ENCODE measurements at places on chromosomes 7 and 10.

DNA sequence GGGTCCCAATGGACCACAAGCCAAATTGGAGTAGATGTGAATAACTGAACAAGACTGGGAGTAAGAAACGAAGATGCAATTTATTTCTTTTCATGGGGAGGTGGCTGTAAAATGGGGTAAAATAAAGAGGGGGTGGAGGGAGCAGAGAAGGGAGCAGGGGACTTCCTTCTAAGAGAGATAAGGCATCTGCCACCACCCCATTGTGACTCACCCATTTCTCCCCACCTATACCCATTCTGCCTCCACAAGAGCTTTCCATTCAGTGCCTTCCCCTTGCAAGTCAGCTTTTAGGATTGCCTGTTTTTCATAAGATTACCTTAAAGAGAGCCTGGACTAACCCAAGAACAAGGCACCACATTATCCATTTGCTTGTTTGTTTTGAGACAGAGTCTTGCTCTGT, 87.1 kb upstream of the PAX2 start:
- DNase-seq, result no peak

DNA sequence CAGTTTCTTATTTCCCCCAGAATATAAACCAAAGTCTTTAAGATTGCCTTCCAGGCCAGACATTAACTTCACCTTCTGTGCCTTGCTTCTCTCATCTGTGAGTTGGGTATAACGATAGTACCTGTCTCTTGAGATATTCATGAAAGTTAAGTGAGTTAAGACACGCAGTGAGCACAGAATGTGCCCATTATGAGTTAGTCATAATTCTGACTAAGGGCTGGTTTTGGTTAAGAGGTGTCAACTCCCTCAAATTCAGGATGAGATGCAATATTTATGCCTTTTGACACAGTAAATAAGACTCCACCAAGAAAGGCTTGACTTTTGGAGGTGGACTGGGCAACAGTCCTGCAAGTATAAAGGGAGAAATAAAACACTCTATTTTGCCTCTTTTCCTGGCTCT, 528.7 kb upstream of the IGFBP3 start:
- no peak for DNase-seq

DNA sequence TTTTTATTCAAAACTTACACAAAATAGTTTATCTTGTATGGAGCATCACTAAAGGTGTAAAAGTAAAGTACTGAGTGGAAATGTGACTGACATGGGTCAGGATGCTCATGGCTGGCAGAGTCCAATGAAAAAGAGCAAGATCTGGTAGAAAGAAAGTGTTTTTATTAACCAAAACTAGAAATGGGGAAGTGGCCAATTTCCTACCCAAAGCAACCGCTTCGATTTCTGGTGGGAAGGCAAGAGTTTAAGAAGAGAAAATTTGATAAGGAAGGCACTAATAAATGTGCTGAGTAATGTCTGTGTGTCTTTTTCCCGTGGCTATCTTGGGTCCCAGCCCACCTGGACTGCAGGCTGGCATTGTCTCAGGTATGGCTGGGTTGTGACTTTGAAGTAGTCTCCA, 277.7 kb downstream of the ANKRD7 start:
- DNase-seq, result no peak

- no peak for DNase-seq
Observed at GRCh38 chr7:88115258-88115796, 104.5 kb downstream of the SRI start.

GRCh38 chr10:111648046-111648445, 535.5 kb downstream of the GPAM start:
- no peak for DNase-seq

- DNase-seq, result no peak
Observed at GRCh38 chr7:34776748-34777358, 118.8 kb downstream of the NPSR1 start.

DNA sequence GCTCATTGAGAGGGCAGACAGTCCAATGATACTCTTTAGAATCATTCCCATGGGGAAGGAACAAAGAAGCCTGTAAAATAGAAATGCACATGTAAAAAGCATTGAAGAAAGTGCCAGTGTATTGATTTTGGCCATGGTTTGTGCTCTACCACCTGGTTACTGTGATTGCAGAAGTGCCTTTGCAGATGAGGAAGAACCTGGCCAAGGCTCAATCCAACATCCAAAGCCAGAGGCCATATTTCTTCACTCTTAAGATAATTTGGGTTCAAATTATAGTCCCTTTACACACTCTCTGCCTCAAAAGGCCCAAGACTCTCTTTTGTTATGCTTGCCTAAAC, 122.1 kb downstream of the EGFR start:
- DNase-seq, result no peak

- DNase-seq, result no peak
Observed at GRCh38 chr7:115476671-115477181, 553.8 kb downstream of the TFEC start.

DNA sequence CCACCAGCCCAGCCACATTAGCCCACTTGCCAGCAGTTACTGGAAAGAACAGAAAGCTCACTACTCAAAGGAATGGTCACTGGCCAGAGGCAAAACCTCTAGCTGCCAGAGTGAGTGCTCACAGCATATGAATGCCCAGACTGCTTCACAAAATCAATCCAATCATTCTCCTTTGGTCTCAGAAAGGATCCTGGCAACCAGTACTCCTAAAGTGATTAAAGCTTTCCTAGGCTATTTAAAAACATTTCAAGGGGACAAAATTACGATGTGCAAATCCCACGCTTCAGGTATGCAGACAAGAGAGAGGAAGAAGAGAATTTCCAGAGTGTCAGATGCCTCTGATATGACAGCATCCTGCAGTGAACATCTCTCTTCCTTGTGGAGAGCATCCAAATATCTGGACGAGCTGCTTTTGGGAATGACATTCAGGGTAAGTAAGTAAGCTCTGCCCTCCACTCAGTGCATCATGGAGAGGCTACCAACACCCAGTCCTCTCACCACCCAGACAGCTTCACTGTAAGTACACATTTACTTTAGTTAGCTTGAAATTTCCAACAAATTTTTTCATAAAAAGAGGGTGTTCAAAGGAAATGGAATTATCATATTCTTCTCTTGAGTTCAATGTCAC, 25.1 kb downstream of the ICA1 start:
- no peak for DNase-seq

GRCh38 chr10:67794909-67795460, 43.0 kb downstream of the DNAJC12 start:
- DNase-seq, result no peak

DNA sequence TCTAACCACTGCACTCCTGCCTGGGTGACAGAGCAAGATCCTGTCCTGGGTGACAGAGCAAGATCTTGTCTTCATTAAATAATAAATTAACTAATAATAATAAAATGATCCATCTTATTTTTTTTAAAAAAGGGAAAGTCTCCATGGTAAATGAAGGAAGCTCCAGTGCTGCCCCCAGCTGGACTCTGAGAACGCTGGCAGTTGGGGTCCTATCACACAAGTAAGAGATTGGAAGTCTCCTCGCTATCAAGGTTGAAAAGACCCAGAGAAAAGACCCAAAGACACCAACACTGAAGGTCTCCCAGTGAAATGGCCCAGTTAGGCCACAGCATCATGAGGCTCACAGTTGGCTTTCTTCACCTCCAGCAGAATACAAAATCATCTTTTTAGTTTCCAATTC, 13.8 kb upstream of the C10orf67 start:
- no peak for DNase-seq

DNA sequence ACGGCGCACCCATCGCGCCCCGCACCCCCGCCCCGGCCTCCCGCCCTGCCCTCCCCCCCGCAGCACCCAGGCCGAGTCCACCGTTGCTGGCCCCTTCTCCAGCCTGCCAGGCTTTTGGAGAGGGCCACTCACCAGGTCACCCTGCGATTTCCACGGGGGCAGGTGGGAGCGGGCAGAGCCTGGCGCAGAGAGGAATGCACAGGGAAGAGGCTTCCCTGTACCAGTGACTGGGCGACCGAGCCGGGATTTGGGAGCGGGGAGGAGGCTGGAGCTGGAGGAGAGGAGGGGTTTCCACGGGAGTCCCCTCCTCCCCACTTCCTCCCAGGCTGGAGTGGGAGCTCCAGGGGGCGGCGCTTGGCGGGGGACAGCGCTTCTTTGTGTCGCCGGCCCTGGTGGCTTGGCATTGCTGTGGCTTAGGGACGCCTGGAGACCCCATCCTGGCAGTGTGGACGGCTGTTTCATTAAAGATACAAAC, 19.3 kb downstream of the TCAF1 start:
- peak; percentile 39 for DNase-seq

- no peak for DNase-seq
Observed at GRCh38 chr7:31811650-31812461, 124.8 kb downstream of the PPP1R17 start.

DNA sequence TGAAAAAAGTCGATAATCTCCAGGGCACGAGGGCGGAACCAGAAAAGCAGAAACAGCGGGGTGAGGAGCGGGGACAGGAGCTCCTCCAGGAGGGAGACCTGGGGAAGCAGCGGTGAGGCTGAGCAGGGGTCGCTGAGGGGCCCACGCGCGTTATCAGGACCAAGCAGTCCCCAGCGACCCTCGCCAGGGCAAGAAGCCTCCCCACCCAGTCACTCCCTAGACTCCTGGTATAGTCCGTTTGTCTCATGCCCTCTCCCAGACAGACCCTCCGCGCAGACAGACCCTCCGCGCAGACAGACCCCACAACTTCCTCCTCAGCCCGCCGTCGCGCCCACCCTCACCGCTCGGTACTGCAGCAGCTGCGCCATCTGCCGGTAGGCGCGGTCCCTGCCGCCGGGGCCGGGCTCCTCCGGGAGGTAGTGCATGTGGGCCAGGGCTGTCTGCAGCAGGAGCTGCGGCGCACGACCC, 6.3 kb downstream of the ATG9B start:
- peak; percentile 1 for DNase-seq

GRCh38 chr10:61452655-61453641, at the start of gene TMEM26:
Gene TMEM26 (minus strand): TSS chr10:61453381. CDS start chr10:61453081, 300 bp downstream.
- no peak for DNase-seq

DNA sequence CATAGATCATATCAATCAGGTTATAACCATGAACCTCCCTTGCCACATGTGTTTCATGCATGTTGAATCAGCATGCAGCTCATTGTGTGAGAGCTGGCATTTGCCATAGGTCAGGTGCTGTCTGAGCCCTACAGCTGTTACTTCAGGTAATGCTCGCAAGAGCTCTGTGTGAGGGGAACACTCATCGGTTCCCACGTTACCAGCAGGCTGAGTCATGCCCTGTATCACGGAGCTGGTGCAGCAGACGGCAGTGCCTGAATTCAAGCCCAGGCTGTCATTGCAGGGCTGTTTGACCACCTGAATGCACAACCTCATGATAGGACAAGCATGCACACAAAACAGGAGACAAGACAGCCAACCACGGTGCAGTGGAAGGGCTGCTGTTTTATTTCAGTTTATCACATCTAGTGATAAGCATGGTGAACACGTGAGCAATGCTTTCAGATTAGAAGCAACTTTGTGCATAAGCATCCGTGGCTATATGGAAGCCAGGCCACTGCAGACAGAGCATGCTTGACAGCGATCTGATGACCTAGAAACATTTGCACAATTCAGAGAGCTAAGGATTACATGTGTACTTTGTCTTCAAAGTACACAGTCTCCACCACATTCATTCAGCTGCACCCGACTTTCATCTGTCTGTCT, 56.4 kb upstream of the PFKP start:
- no peak for DNase-seq

DNA sequence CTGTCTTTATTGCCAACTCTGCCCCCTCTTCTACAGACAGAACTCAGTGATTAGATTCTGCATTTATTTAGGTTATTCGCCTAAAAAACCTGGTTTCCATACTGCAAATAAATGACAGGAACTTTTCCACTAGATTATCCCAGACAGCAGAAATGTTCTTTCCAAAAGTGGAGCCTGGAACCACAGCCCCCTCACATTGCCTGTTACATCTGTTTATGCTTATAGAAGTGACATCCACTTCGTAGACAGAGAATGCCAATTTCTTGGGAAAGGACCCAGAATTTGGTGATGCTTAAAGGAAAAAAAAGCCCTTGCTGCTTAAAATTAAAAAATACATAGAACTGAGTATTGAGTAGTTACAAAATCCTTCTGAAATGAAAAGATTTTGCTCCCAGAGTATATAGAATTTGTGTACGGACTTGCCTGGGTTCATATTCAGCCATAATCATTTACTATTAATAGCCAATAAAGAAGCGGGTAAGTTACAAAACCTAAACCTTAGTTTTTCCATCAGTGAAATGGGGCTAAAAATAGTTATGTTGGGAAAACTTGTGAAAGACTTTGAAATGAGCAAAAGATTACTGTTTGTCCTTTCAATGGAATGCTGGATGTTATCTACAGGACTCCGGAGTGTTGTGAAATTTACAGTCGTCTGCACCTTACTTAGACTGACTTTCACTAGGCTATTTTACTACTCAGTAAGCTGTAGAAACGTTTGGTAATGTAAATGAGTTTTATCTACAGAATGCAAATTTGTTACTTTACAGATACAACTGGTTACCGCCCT, 1.1 kb upstream of the PPP1R9A start:
- DNase-seq, result no peak

- DNase-seq, result no peak
Observed at GRCh38 chr7:68434857-68435256, 1163.4 kb upstream of the AUTS2 start.

- no peak for DNase-seq
Observed at GRCh38 chr10:96971324-96971723, 139.2 kb downstream of the LCOR start.

- DNase-seq, result no peak
Observed at GRCh38 chr10:67696679-67697078, 684 bp upstream of the CTNNA3 start.

GRCh38 chr7:132234711-132235110, 341.6 kb downstream of the PLXNA4 start:
- no peak for DNase-seq

- no peak for DNase-seq
Observed at GRCh38 chr10:123356799-123357198, 202.6 kb downstream of the BUB3 start.

All from cerebellar nuclear complex (tissue), 1 donor.